ENCODE measurements at places on chromosomes 1 and 21. TPM values are rescaled to one million over a fixed set of nuclear protein-coding genes. Genes with fewer than 3 reads are reported as not detected.

Gene SHISA4
- total RNA-seq, result 0.41 TPM

GRCh38 chr1:29709704-29710280 lies 473.5 kb downstream of the PTPRU start:
- no peak for DNase-seq

- no peak for DNase-seq
These were observed 95.6 kb downstream of the NTMT2 start for GRCh38 chr1:170241266-170241851.

DNA sequence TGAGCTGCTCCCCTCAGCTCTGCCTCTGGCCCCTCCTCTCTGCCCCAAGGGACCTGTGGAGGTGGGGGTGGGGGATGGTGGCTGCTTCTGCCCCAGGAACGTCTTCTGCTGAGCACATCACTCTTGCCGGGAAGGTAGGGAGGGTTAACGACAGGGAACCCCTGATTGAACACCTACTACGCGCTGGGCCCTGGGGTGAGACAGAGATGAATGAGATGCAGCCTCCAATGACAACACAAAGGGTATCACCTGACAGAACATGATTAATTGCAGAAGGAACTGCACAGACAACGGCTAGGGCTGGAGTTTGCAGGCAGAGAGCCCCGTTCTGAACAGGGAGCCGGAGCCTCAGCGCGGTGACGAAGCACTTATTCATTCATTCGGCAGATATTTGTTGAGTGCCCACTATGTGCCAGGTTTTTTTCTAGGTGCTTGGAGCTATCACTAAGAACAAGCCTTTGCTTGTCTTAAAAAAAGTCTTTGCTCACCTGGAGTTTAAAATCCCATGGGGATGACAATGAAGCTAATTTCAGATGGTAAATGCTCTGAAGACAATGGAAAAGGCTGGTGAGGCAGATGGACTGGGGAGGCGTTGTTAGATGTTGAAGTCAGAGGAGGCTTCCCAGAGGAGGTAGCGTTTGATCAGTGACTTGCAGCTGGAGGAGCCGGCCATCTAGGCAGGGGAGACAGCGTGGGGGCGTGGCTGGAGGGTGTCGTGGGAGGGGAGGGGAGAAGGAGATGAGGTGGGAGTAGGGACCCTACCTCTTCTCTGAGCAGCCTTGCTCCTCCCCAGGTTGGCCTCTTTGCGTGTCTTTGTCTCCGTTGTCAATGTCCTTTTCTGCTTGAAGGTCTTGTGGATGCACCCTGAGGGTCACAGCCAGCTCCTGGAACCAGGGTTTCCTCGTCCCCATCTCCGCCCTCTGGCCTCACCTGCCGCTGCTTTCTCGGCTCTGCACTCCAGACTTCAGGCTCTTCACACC lies 103.1 kb upstream of the CSF3R start:
- DNase-seq, result no peak

- DNase-seq, result no peak
These were observed 6.8 kb downstream of the TRNP1 start for GRCh38 chr1:27000090-27000816.

All from activated T-helper 2 cell treated with anti-CD3 and anti-CD28 coated beads, Interferon-gamma antibody, Interleukin-2, Interleukin-4, amounts not matched to agents 10 μg/mL and 5 μg/mL and 100 μg/mL, durations not matched to agents 14 hours and 24 hours and 36 hours (primary cell).